ENCODE measurements at places on chromosomes 7 and 10.

DNA sequence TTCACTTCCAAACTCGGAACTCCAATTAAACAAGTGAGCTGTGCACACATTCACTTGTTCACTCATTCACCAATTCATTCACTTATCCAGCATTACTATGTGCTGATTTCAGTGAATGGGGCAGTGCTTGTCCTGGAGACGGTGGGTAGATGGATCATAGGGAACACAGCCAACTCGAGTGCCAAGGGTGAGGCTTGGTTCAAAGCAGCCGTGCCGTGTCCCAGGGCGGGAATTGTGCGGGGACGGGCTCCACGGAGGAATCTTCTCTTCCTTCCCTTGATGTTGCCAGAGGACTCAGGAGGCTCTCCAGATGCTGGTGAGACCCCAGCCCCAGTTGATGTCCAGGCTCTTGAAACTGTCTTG lies 2.9 kb downstream of the SH2D4B start:
- DNase-seq, result no peak

DNA sequence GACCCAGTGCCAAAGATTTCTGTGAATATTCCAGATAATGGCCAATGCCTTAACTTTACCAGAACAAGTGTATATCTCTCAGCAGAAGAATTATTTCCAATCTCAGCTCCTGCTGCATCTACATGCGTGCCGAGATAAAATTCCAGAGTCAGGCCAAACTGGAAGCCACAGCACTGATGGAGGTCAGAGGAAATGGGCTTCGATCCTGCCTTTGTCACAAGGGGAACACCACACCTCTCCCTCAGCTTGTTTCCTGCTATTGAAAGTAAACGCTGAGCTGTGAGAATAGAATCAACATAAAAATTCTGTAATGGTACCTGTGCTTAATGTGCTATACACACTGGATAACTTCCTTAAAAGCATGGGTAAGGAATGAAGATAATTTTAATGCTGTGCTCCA lies 255.5 kb downstream of the NEBL start:
- DNase-seq, result no peak

DNA sequence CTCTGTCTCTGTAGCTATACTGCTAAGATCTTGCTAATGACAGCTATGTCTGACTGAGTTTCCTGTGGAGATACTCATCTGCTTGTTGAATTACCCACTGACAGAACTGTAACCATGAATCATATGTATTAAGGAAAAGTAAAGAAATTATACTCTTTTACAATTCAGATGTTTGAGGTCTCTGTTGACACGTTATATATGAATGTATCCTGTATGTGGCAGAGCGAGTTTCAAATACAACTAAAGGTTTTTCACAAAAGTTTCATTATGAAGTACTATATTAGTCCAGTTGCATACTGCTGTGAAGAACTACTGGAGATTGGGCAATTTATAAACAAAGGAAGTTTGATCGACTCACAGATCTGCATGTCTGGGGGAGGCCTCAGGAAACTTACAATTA lies 232.5 kb downstream of the CDK14 start:
- peak; percentile 58 for DNase-seq

DNA sequence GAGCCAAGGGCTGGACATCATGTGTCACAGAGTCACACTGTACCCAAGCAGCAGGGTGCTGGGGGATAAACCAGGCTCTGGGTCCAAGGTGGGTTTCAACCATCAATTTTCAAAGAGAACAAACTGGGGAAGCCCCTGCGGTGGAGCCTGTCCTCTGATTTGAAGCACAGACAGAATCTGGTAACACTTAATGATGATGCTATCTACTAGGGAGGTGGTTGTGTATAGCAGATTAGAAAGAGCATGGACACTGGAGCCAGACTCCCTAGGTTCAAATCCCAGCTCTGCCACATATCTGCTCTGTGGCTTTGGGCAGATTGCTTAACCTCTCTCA lies 204.9 kb upstream of the ZMIZ1 start:
- no peak for DNase-seq

DNA sequence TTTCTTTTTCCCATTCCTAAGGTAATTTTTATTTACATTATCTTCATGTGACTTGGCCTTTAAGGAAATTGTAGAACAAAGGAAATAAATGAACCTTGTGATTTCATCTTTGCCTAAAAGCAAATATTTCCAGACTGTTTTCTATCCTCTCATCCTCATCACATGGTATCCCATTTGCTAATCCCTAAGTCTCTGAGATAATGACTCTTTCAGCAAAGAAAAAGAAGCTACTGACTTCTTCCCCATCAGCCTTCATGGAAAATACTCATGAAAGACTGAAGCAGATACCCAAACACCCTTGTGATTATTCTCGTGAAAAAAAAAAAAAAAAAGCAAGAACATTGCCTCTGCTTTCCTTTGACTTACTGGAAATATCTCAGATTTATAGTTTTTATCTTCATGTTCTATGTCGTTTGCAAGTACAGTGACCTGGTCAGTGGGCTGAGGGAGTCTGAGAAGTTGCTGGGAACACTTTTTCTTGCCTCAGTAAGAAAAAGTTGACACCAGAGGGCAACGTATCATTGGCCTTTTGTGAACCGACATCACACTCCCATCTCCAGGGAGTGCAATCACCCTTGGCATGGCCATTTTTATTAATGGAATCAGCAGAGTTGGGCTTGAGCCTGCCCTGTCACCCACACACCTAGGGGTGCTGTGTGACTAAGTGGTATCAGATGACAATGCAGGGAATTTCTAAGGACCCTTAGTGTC lies 246.0 kb upstream of the KMT2E start:
- no peak for DNase-seq

DNA sequence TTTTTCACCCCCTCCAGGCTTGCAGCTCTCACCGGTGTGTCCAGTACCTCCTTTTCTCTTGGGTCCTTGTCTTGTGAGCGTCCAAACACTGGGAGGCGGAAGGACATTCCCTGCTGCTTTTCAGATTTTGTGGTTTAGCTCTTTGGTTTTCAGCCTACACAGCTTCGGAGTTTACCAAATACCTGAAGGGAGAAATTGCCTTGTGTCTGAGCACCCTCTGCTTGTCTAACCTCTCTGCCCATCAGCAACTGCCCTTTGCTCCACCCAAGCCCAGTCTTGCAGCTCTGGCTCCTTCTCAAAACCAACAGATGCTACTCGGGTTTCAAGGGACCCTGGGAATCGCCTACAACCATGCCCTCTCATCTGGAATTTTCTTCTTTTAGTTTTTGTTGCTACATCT lies 519.1 kb upstream of the IGFBP3 start:
- no peak for DNase-seq

- DNase-seq, result peak; percentile 78
Observed at GRCh38 chr10:118870467-118871243, 115.9 kb upstream of the CACUL1 start.

DNA sequence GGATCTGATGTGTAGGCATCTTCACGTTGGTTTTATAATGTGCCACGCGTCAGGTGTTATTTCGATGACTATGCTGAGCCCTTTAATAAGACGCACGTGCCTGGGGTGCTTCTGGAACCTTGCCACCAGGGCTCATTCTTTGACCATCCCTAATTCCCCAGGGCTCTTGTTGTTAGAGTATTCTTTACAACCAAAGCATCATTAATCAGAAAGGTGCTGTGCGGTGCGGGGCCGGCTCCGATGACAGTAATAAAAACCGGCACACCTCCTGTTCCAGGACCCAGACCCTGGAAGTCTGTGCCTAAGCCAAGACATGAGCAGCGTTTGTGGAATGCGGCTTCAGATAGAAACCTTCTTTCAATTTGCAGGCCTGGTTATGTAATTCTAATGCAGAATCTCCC lies 58.4 kb downstream of the MGMT start:
- DNase-seq, result no peak

- peak; percentile 60 for DNase-seq
Observed at GRCh38 chr10:112213836-112214235, 30.3 kb upstream of the GPAM start.

DNA sequence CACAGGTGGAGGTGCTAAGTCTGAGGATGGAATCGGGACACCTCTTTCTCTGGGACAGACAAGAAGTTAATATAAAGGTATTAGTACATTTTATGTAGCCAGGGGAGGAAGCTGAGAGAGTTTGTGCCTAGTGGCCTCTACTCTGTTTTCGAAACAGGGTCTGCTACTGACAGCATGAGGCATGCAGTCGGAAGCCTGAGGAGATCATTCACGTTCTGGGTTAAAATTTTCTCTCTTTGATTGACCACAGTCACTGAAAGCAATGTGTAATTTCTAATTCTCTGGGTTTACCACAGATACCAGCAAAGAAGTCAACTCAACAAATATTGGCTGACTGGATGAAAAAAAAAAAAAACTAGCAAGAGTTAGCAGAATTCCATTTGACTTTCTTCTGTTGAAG lies 53.3 kb upstream of the KCTD7 start:
- no peak for DNase-seq

GRCh38 chr10:31187182-31187581 lies 131.8 kb upstream of the ZEB1 start:
- DNase-seq, result no peak

- DNase-seq, result no peak
Observed at GRCh38 chr7:4939971-4940728, 18.8 kb downstream of the MMD2 start.

DNA sequence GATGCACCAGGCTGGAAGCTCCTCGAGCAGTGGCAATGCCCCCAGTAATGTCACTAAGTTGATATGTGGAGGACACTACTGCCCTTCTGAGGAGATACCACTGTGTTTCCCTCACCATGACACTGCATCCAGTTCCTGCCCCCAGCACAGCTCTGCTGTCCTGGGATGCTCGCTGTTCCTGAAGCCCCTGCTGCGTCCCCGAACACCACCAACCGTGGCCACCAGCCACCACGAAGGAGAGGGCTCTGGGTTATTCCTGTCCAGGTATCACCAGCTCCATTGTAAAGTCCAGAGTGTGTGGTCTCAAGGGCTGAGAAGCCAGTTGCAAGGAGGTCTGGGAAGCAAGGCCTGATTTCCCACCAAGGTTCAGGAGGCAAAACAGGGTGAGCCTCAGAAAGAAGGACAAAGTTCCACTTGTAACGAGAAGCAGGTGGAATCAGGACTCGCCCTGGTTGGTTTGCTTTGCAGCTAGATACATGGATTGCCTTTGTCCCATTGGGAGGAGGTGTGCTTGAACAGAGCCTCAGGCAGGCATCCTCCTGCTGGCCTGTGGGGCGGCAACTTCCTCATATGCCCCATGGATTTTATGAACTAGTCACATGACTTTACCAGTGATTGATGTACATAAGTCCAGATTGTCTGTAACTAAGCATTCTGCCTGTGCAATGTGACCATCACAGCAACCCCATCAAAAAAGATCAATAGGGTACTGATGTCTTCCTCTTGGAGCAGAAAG lies 427.0 kb upstream of the VSTM2A start:
- DNase-seq, result no peak

GRCh38 chr10:131811630-131812403 lies 89.0 kb upstream of the PPP2R2D start:
- no peak for DNase-seq

DNA sequence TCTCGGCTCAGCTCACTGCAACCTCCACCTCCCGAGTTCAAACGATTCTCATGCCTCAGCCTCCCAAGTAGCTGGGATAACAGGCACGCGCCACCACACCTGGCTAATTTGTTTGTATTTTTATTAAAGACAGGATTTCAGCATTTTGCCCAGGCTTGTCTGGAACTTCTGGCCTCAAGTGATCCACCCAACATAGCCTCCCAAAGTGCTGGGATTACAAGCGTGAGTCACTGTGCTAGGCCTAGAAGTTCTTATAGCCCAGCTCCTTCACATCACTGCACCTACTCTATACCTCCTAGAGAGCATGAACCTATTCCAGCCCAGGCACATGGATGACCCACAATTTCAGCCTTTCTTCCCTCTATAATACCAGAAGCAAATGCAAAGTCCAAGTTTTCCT lies 1.3 kb upstream of the BLOC1S2 start:
- no peak for DNase-seq

GRCh38 chr7:107236862-107237261 lies 68.1 kb downstream of the HBP1 start:
- no peak for DNase-seq

DNA sequence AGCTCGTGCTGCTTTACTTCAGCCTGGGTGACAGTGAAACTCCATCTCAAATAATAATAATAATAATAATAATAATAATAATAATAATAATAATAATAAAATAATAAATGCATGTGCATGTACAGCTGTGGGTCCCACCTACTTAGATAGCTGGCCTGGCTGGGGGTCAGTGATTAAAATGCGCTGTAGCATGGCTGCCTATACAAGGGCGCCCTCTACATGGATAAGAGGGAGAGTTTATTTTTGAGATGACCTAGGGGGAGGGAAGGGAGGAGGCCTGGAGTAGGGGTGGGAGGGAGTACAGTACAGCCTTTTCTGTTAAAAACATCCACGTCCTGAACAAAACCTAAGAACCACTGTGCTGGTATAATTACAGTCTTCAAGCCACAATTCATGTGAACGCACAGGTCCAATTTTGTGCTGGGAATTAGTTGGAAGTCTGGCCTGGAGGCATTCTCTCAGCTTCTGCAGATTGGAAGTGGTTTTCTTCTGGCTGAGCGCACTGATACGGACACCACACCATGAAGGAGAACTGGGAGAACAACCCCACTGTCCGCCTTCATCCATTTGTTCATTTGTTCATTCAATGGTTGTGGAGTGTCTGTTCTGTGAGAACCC lies 146.5 kb downstream of the TMEM178B start:
- no peak for DNase-seq

DNA sequence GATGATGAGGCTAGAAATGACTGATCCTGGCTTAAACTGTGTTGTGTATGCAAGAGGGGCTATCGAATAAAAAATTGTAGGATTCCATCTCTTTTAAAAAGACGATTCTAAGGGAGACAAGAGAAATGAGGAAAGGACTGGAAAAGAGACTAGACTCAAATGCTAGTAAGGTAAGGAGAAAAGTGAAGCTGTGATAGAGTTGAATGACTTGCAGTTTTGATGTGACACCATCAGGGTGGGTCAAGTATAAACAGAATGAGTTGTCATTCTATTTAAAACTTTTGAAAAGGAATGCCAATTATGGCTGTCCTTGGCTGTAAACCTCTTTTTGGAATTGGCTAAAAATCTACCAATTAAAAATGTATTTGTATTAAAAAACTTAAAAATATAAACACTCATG lies 184.5 kb upstream of the PHF14 start:
- DNase-seq, result no peak

GRCh38 chr10:13457958-13458686 lies 70.7 kb downstream of the BEND7 start:
- no peak for DNase-seq

DNA sequence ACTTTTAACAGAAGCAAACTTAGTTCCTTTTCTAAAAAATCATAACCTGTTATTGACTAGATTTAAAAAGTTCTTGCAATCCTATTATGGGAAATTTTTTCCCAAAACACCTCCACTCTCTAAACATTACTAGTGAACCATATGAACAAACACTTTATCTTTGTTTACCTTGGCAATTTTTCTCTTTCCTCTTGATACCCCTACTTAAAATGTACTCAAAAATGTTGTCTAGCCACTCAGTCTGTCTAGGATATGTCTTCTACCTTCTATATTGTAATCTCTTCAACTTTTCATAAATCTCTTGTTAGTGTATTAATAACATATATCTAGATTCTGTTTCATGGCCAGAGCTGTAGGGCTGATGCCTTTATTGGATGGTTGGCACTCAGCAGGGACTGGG lies 630.0 kb upstream of the GRM3 start:
- no peak for DNase-seq

- no peak for DNase-seq
Observed at GRCh38 chr10:49598986-49599385, 11.1 kb upstream of the SLC18A3 start.

GRCh38 chr10:24958721-24959381 lies 6.4 kb upstream of the PRTFDC1 start:
- peak; percentile 16 for DNase-seq

All from HT1080 (cell line).